ENCODE measurements at places on chromosomes 12 and 14. TPM values are rescaled to one million over a fixed set of nuclear protein-coding genes. Genes with fewer than 3 reads are reported as not detected.

- DNase-seq, result no peak
Observed at GRCh38 chr12:55654511-55655214, 18.0 kb downstream of the OR10P1 start.

DNA sequence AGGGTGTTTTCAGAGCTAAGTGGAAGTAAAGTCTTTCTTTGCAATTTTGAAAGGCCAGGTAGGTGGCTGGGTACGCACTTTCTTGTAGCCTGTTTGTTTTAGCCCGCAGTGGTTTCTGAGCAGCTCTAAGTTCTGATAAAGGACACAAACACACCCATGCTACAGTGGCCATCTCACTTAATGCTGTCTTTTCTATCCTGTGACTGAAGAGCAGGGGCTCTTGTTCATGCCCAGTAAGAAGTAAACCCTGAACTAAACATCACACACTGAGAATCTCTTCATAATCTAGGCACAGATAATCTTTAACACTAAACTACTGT lies 427.2 kb downstream of the RAD51B start:
- DNase-seq, result no peak

The NR1H4 gene
- polyA plus RNA-seq, result 14.2 TPM

GRCh38 chr12:77514511-77514910 lies 316.2 kb upstream of the NAV3 start:
- DNase-seq, result no peak

DNA sequence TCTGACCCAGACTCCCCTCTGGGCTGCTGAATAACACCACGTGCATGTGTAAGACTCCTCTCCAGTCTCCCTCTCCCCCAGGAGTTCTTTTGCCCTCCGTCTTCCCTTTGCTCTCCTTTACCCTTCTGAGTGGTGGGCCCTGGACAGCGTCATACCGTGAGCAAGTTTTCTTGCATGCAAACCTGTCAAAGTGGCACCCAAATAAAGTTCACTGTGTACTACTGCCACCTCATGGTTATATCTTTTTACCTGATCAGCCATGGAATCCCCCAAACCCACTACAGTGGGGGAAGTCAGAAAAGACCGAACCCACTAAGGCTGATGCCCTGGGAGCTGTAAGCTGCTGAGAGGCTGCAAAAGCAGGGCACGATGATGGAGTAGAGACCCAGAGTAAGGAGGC lies 131.1 kb upstream of the VRK1 start:
- no peak for DNase-seq

GRCh38 chr14:93007225-93007997 lies 84.5 kb downstream of the CHGA start:
- no peak for DNase-seq

GRCh38 chr14:106268013-106268727 lies 741.8 kb downstream of the TMEM121 start:
- no peak for DNase-seq

DNA sequence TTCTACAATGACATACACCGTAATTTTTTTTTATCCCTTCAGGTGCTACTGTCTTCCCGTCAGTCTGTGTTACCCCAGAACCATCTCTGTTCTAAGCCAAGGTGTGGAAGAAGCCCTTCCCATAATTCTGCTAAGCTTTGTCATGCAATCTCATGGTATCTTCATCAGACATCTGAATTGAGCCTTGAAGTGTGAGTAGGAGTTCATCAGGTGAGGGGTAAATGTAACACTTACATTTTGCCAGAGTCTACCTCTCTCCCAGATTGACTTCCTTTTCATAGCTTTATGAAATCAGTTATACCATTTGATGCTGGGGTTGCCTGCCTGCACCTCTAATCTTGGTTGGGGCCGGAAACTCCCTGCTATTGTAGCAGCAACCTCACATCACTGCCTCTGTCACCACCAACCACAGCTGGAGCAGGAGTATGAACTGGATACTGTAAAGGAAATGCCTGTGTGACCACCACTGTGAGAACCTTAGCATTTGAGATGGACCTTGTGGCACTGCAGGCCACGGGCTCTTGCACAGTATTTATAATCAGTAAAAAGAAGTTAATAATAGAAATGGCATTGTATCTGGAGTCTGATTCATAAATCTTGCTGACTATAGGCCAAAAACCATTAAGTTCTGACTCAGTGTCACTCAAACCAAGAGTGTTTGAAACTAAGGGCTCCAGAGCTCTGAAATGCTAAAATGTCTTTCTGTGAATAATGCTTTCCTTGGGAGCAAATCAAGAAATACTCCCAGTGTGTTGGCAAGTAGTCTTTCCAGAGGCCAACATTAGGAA lies 58.7 kb upstream of the STK38L start:
- no peak for DNase-seq

DNA sequence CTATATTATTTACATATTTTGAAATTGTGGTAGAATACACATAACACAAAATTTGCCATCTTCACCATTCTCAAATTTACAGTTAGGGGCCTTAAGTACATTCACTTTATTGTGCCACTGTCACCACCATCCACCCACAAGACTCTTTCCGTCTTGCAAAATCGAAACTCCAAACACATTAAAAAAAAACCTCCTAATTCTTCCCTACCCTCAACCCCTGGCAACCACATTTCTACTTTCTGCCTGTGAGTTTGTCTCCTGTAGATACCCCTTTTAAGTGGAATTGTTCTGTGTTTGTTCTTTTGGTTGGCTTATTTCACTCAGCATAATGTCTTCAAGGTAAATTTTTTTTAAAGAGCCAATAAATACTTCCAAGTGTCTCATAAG lies 31.6 kb upstream of the AMIGO2 start:
- DNase-seq, result no peak

DNA sequence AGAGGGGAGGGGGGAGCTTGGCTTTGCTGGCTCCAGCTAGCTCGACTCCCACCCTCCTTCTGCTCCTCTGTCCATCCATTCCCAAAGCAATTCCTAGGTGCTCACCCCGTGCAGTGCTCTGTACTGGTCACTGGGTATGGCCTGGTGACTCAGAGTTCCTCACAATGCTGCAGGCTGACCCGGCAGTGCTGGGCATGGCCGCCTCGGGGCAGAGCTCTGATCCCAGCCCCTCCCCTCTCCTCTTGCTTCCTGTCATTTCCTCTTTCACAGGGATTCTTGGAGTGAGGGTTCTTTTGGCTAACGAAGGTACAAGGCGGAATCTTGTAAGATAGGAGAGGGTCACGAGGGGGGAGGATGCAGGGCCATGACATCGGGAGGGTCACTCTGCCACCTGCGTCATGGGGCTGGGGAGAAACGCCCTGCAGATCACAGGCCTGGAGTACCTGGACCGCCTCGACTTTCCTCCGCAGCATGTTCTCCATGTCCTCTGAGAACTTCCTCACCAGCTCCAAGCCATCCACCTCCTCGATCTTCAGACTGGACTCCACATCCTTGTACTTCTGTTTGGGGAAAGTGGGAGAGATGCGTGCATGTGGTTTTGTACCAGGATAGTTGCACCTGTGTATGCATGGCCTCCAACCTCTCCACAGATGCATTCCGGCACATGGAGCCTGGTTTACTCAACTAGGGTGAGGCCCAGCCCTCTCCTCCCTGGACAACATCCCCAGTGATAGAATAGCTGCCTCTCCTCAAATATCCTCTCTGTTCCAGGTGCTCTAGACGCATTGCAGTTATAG lies 5.7 kb downstream of the CACNA2D4 start:
- DNase-seq, result no peak

- DNase-seq, result no peak
Observed at GRCh38 chr12:106583242-106584103, 669 bp downstream of the RFX4 start.

DNA sequence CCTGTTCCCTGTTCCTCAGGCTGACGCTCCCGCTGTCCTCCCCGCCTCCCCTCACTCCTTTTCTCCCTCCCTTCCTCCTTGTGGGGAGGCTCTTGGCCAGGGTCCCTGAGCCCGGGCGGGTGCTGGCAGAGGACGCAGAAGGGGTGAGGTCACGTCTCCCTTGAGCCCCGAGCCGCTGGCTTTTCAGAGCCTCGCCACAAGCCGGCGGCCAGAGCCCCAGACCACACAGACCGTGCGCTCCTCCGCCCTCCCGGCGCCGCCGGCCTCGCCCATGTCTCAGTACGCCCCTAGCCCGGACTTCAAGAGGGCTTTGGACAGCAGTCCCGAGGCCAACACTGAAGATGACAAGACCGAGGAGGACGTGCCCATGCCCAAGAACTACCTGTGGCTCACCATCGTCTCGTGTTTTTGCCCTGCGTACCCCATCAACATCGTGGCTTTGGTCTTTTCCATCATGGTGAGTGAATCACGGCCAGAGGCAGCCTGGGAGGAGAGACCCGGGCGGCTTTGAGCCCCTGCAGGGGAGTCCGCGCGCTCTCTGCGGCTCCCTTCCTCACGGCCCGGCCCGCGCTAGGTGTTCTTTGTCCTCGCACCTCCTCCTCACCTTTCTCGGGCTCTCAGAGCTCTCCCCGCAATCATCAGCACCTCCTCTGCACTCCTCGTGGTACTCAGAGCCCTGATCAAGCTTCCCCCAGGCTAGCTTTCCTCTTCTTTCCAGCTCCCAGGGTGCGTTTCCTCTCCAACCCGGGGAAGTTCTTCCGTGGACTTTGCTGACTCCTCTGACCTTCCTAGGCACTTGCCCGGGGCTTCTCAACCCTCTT lies at the start of gene TMEM233:
TSS of gene TMEM233 (plus strand) at position 197 of the 821 bp plus-strand sequence. CDS start at position 272, 75 bp downstream.
- DNase-seq, result no peak

GRCh38 chr12:1553987-1554982 lies 40.1 kb downstream of the FBXL14 start:
- DNase-seq, result no peak

- DNase-seq, result no peak
Observed at GRCh38 chr12:81957631-81958030, 198.5 kb upstream of the PPFIA2 start.

- DNase-seq, result peak; percentile 63
Observed at GRCh38 chr14:51884086-51884927, 23.9 kb downstream of the GNG2 start.

DNA sequence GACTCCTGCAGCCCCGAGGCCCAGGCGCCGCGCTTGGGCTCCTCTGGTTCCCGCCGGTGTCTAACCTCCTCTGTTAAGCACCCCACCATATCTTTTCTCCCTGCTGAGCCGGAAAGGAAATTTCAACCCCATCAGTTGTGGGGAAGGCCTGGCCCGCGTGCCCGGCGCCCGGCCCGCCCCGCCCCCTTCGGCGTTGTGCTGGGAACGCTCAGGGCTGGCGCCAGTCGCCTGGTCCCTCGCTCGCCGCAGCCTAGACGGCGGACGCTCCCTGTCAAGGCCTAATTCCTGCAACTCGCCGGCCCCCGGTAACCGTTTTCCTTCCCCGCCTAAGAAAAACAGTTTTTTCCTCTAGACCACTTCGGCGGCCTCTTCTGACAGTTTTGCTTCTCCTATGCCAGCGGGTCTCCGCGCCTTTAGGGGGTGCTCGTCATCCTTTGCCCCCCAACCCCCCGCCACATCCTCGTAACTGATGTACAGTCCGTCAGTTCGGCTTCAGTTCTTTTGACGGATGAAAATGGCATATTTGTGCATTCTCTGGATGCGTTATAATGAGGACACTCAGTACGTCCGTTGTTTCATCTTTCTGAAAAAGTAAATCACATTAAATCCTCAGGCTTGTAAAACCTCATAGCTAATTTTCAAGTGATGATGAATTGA lies 506 bp upstream of the NAP1L1 start:
- no peak for DNase-seq

DNA sequence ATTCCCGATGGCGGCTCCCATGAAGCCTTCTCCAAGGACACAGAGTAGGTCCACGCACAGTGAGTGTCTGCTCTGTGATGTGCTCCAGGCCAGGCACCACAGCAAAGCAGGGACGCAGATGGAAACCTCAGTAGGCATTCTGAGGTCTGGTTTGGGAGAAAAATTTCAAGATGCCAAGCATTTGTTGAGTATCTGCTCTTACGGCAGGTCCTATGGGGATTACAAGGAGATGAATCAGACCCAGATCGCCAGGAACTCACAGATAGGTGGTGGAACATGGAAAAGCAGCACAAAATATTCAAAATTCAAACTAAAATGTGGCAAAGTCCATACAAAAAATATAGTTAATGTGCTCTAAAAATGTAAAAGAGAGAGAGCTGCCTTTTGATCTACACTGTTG lies 684.9 kb upstream of the TMEM132C start:
- DNase-seq, result no peak

GRCh38 chr12:128840862-128841468 lies 12.3 kb upstream of the GLT1D1 start:
- no peak for DNase-seq

DNA sequence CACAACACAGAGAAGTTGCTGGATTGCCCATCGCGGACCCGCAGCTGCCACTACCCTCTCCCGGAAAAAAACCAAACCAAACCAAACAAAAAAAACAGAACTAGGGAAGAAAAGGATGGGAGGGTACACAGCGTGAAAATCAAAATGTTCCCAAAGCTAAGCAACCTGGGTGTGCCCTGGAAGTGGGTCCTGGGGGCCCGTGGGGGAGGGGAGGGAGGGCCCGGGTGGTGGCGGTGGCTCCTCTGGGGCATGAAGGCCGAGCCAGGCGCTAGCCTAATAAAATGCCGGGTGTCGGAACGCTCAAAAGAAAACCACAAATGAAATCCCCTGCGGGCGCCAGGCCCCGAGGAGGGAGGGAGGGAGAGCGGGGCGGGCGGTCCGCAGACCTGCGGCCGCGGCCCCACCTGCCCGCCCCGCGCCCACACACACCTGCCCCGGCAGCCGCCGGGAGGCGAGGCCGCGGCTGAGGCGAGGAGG lies 787 bp downstream of the HECTD4 start:
- no peak for DNase-seq
